ENCODE measurements at places on chromosomes 13 and 19.
A peak's percentile ranks its signal among the peaks of the same experiment; 100 is the strongest.

DNA sequence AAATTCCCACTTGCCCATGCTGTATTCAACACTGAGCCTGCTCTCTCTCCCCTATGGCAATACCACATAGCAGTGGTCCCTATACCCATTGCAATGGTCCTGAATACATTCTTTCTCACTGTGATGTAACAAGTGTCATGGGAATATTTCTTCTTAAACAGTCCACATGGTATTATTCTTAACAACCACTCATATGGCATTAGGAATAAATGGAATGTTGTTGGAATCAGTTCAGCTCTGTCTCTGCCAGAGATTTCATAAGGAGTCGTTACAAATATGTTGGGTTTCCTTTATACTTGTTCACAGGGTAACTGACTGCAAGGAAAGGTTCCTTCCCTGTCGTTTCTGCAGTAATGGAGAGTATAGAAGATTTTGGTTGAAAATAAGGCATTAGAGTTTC, 128.3 kb upstream of the SPATA13 start:
- DNase-seq, result no peak

- DNase-seq, result no peak
Measured at GRCh38 chr19:58558066-58558622, at the start of gene UBE2M. UBE2M (minus strand) TSS chr19:58558611; CDS start chr19:58558381, 230 bp downstream.

DNA sequence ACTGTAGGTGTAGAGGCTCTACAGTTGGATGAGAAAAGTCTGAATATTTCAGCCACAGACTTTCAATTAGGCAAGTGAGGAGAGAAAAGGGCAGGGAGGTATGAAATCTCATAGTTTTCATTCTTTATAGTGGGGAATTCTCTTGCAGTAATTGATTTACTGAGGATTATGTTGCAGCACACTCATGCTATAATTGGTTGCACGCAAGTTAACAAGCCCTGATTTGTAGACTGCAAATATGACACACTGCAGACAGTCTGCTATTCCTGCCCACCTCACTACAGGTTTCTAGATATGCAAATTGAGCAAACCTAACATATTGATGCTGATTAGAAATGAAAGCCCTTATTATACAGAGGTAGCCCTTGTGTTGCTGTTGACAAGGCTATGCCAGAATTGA, 139.4 kb downstream of the LHFPL6 start:
- DNase-seq, result no peak

- no peak for DNase-seq
Measured at GRCh38 chr19:35063940-35064818, 22.7 kb downstream of the HPN start.

DNA sequence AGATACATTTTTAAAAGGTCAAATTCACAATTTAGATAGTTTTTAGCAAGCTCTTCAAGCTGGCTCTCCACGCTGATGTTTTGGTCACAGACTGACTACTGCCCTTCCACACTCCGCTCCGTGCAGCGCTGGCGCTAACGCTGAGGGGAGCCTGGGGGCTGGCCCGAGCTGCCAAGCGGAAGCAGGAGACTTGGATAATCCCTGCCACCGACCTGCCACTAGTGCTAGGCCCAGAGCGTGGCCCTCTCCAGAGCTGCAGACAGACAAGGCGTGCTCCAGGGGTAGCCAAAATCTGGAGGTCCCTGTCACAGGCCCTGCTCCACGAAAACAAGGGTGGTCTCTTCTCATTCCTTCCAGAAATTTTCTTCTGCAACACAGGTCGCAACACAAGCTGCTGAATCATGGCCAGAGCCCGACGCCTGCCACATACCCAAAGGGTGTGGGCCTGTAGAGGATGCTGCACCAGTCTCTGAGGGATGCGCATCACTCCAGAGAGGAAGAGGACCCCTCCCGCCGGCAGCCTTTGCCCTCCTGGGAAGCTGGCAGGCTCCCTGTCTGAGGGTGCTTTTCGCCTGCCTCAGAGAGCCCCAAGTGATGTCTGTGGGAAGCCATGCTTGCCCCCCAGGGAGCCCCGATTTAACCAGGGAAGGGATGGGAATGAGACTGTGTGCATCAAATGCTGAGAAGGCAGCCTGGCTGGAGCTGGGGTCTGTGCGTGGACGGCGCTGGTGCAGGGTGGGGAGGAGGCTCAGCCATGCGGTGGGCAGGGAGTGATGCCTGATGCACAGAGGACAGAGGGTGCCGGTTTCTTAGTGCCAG, 21.6 kb downstream of the CAPS start:
- no peak for DNase-seq

- peak; percentile 43 for DNase-seq
Measured at GRCh38 chr19:50669302-50670101, 20.3 kb downstream of the C19orf81 start.
